ENCODE measurements at places on chromosomes 16 and 17.

GRCh38 chr16:457732-458400 is 32.4 kb downstream of the RAB11FIP3 start:
- DNase-seq: no peak

DNA sequence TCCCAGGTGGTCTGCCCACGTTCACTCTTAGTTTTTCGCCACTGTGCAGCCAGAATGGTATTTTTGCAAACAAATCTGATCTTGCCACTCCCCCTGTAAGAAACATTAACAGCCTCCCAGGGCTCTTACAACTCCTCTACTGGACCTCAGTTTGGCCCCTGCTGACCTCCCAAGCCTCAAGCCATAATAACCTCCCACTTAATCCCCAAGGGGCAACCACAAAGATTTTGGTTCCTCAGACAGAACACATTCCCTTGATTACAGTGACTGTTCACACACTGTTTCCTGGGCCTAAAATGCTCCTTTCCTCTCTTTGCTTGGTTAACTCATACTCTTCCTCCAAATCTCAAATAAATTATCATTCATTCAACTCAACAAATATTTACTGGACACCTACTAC is 21.5 kb upstream of the CD300E start:
- DNase-seq: no peak

GRCh38 chr16:48378836-48379235 is 6.4 kb downstream of the SIAH1 start:
- no peak for DNase-seq

- no peak for DNase-seq
Observed at GRCh38 chr16:6615636-6616035, 717.0 kb upstream of the RBFOX1 start.

GRCh38 chr17:77451894-77452852 is 311.4 kb downstream of the SEC14L1 start:
- DNase-seq: no peak

DNA sequence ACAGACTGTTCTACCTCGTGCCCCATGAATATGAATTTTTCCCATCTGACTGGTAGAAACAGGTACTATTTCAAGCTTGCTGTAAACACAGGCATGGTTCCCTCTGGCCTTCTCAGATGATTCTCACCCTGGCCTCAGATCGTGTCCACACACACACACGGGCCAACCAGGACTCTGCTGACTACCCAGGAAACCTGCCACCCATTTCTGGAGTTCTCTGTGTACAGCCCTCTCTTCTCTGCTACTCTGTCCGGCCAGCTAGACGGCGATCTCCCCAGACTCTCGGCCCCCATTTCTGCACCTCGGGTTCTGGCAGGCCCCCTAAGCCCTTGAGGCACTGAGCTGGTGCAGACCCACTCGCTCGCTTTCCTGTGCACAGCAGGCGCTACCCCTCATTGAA is 31.2 kb downstream of the RPA1 start:
- DNase-seq: no peak

Measured in neural crest cell (in vitro differentiated cells).